ENCODE measurements at places on chromosomes 16 and 17.

- no peak for DNase-seq
Measured at GRCh38 chr17:28734712-28735241, 6.2 kb downstream of the NEK8 start.

GRCh38 chr16:57540906-57541753 lies 1.3 kb upstream of the ADGRG5 start:
- DNase-seq = no peak

GRCh38 chr17:30969989-30970830 lies 629 bp upstream of the RNF135 start:
- no peak for DNase-seq

DNA sequence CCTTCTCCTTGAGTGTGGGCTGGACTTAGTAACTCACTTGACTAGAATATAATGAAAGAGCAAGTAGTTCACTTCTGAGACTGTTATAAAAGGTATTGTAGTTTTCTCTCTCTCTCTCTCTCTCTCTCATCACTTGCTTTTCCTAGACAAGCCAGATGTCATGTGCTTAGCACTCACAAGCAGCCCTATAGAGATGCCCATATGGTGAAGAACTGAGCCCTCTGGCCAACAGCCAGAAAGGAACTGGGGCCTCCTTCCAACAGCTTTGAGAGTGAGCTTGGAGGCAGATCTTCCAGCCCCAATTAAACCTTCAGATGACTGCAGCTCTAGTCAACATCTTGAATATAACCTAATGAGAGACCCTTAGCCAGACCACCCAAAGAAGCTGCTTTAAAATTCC lies 440.5 kb downstream of the GRIN2A start:
- no peak for DNase-seq

DNA sequence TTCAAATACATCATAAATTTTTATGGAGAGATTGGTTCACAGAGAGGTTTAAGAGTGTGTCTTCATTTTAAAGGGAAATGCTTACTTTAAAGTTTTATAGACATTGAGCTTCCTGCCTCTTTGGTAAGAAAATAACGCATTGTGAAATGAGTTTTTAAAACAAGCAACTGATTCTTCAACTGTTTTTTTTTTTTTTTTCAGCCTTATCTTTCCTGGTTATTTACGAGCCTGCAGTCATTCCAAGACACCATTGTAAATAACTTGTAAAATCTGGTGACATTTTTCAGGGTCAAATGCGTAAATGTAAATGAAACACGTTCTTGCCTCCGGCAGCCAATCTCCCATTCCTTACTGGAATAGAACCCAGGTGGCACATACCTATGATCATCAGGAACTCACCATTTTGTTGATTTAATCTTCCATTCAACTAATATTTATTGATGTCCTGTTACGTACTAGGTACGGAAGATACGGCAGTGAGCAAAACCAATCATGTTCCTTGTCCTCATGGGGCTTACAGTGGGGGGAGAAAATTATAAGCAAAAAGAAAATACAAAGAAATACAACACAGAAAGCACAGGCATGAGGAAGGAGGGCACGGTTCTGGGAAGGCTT lies 33.2 kb upstream of the CDYL2 start:
- DNase-seq = no peak

- DNase-seq = no peak
Measured at GRCh38 chr16:52237823-52238222, 309.1 kb downstream of the TOX3 start.

DNA sequence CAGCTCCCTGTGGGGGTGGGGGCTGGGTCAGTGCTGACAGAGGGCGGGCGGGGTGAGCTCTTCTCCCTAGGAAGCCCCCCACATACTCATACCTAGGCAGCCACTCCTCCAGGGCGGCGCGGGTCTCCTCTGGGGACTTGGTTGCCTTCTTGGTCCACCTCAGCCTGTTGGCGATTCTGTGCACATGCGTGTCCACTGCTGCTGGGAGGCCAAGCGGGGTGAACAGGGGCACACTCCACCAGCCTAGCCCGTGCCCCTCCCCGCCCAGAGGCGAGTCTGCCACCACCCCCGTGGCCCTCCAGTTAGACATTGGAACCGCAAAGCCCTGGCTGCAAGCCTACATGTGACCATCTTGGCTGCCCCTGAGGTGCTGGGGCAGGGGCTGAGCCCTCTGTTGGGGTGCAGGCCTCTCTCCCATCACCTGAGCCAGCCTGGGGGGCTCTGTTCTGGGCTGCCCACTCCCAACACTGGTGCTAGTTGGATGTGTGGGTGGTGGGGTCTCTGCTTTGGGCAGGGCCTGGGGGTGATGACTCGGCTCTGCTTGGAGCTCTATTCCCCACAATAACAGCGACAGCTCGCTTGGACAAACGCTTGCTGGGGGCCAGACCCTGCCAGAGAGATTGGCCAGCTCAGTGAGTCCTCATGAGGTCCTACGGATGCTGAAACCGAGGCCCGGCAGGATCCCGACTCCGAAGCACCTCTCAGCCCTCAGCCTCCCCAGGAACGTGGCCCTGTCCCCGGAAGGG lies 7.4 kb downstream of the NTHL1 start:
- DNase-seq = no peak
